Effector memory CD8-positive, alpha-beta T cell (primary cell): ENCODE measurements at places on chromosomes 7 and 10.

- no peak for DNase-seq
These were observed 110.6 kb downstream of the ZMIZ1 start for GRCh38 chr10:79179164-79179956.

DNA sequence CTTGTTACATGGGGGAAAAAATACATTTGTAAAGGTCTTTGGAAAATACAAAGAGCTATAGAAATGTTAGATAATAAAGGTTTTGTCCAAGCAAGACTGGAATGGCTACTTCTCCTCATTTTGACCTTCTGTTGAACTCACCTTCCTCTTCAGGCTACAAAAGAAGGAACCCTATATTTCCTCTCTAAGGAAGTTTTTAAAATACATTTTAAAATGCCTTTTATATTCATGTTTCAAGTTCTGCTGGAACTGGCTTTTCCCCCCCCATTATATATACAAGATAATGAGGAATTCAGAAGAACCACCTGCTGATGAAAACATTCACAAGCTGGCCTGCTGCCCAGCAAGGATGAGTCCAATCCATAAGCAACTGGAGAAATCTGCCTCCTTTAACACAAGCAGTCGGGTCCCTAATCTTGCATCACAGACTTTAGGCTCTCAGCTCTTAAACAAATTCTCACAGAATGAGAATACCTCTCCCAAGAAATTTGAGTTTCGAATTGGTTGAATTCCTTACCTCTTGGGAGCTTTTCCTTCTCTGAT is 44.6 kb downstream of the MTERF1 start:
- DNase-seq, result no peak

- DNase-seq, result no peak
These were observed 102.5 kb upstream of the SAMD8 start for GRCh38 chr10:75008952-75009351.

- no peak for DNase-seq
These were observed 55.8 kb downstream of the TSPAN15 start for GRCh38 chr10:69506834-69507713.

DNA sequence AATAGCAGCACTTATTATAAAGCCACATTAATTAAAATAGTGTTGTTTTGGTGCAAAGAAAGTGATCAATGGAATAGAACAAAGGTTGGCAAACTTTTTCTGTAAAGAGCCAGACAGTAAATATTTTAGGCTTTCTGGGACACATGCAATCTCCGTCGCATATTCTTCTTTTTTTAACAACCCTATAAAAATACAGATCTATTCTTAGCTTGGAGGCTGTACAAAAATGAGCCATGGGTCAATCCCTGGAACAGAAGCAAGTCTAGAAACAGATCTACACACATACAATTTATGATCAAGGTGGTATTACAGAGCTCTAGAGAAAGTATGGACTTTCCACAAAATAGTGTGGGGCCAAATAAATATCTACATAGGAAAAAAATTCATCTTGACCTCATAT is 71.8 kb downstream of the ARHGAP21 start:
- DNase-seq, result no peak

GRCh38 chr10:95500649-95501048 is 60.5 kb downstream of the SORBS1 start:
- no peak for DNase-seq

DNA sequence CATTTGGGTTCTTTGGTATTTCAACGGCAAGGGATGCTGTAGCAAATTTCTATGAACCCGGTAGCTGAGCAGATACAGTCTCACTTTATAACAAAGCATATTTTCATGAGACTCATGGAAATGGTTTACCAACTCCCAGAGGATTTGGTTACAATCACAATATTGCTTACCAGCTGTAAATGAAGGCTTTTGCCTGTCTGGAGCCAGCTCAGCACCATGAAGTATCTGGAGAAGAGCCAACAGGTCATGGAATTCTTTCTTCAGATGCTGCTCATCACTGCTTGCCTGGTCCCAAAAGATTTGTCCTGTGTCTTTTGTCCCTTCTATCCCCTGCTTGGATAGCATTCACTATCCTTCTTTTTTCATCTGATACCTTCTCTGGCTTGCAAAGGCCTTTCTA is 316.9 kb upstream of the PHYHIPL start:
- no peak for DNase-seq

GRCh38 chr7:28939367-28939766 is 18.8 kb downstream of the TRIL start:
- DNase-seq, result no peak

DNA sequence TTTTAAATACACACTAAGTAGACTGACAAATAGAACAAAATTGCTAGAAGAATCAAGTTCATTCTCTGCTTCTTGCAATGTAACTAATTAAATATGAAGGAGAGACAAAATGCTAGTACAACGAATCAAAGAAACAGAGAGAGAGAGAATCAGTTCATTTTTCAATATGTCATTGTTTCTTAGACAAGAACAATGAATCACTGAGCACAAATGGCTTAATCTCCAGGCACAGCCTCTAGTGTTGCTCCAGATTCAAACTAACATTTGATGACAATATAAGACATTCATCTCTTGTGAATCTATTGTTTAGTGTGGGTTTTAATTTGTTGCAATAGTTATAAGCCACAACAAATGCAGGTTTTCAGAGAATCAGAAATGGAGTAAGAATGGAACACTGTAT is 357.4 kb upstream of the TMEM229A start:
- no peak for DNase-seq

DNA sequence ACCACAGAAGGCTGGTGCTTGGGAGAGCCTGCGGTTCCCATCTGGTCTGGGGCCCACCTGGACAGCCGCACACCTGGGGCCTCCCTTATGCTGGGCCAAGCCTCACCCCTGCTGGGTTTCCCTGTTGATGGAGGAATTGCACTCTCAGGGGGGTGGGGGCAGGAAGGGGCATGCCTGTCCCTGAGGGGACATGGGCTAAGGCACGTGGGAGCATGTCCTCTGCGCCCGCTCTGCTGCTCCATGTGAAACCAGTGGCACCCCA is 43.4 kb downstream of the OAT start:
- no peak for DNase-seq

DNA sequence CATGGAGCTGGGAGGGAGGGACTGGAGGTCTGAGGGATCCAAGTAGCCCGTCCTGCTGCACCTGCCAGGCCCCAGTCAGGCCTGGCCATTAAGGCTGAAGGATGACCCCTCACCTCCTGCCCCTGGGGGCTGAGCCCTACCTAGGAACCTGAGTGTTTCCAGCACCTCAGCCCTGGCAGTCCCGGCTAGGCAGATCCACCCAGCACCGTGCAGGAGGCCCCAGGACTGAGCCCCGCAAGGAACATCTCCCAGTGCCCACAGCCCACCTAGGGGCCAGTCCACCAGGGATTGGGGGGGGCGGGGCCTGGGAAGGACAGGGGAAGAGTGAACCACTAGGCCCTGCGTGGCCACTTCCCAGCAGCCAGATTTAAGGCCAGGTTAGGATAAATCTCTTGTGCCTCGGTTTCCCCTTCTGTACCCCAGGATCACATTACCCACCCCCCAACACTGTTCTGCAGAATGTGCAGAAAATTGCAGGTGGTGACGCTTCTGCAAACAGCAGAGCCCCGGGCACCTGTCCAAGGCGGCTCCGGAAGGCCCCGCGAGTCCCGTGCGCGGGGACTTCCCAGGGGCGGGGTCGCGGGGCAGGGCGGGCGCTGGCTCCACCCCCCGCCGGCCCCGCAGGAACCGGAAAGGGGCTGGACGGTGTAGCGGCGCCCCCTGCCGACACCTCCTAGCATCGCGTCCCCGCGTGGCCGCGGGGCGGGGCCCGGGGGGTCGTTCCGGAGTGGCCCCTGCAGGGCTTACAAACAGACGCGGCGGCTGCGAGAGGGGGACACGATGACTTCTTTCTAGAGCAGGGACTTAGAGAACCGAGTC is 55.9 kb downstream of the PWWP2B start:
- peak; percentile 90 for DNase-seq

GRCh38 chr10:23968301-23968700 is 240.6 kb upstream of the KIAA1217 start:
- no peak for DNase-seq

DNA sequence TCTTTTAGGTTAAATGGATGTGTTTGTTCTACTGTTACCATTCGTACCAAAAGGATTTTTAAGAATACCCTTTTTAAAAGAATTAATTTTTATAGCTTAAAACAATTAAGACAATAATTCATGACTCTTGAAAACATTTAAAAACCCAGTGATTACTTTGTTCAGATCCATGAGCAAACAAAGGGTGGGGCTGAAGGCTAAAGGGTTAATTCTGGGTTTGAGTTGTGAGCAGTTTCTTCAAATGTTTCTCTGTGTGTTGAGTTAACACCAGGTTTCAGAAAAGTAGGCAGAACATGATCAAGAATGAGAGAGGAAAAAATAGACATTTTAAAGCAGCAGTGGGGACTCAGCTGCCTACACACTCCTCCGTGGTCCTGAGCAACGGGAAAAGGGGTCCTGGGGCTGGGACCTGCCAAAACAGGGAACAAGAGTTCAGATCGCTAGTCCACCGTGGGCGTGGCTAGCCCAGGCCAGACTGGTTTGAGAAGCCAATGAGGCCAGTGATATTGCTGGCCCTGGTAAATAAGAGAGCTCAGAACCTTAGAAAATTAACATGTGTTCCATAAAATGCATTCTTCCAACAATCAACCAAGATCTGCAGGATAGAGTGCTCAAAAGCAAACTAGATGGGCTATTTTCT is 14.9 kb upstream of the EZH2 start:
- DNase-seq, result no peak

DNA sequence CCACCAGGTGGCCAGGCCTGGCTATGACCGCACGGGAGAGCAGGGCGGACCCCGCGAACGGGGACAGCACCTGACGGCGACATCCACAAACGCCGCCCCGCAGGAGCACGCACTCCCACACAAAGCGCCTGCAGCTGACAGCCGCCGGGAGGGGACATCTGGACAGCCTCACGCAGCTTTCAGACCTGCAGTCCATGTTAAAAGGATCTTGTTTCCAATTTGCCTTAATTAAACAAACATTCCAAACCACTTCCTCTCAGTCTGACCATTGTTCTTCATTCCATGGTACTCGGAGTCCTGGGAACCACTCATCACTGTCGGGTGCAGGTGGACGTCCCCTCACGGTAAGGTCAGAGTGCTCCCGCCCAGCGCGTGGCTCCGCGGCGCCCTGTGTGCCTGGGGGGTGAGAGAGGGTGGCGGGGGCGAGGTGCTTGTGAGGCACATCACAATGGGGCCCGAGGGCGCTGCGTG is 5.9 kb upstream of the GPER1 start:
- DNase-seq, result no peak

GRCh38 chr10:77602913-77603533 is 34.6 kb downstream of the KCNMA1 start:
- no peak for DNase-seq

- DNase-seq, result peak; percentile 39
These were observed 644 bp downstream of the SORBS1 start for GRCh38 chr10:95560278-95561176.

- no peak for DNase-seq
These were observed 78.7 kb downstream of the CXCL12 start for GRCh38 chr10:44306147-44306710.

DNA sequence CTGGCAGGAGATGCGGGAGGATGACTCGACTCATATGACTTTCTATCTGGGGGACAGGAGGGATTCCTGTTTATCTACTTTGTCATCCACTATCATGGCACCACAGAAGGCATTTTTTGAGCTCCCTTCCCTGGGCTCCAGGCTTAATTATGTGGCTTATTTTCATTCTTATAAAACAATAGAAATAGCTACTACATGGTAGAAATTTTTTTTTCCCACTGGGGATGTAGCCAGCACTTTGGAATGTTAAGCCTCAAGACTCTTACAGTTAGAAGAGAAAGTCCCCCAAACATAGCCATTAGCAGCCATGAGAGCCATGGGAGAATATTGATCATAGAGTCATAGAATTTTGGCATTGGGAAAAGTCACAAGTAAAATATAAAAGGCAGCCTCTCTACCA is 14.6 kb upstream of the FAM180A start:
- DNase-seq, result no peak

- DNase-seq, result no peak
These were observed 68.1 kb upstream of the PAPSS2 start for GRCh38 chr10:87591589-87591886.

- DNase-seq, result no peak
These were observed 14.4 kb downstream of the ZNF33B start for GRCh38 chr10:42623929-42624328.

GRCh38 chr7:131443496-131443895 is 112.9 kb downstream of the PODXL start:
- DNase-seq, result no peak

GRCh38 chr10:659688-660141 is 29.8 kb downstream of the DIP2C start:
- DNase-seq, result no peak

DNA sequence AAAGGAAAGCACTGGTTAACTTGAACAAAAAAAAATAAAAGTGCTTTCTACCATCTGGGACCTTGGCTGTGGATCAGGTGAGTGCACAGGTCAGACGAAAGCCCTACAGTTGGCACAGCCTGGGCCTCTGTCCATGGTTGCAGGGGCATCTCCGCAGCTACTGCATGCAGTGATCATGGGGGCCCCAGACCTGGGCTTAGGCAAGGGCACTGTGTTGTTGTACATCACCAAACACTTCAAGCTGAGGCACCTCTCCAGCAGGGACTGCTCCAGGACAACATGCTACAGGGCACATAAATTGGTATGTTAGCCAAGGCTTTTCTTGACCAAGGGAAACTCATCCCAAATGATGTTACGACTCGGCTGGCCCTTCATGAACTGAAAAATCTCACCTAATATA is 23.5 kb downstream of the KLHL7 start:
- no peak for DNase-seq

GRCh38 chr7:36262309-36263094 is 109.4 kb downstream of the EEPD1 start:
- DNase-seq, result no peak

DNA sequence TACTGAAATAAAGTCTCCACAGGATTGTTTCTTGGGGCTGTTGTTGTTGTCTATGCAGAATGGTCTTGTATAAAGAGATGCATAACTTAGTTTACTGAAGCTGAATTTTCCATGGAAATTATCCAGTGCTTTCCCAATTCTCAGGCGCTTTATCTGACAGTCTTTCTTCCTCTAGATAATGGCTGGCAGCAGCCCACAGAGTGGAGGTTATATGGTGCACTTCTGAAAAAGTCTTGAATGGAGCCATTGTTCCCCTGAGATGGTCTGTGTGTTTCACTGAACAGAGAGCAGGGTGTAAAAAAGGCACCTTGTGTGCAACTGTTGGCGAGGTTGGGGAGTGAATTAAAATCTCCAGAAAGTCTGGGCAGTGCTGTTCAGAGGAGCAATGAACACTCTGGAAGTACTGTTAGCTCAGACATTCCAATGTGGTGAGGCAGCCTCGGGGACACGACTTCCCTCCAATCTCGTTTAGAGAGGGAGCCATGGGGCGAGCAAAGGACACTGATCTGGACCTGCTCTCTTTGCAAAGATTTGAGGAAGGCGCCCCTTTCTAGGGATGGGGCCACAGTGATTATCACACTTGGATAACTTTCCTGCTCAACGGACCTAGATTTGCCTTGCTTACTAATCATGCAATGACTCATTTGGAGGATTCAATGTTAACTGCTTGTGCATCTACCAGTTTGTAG is 2.0 kb upstream of the PLCE1 start:
- DNase-seq, result no peak

DNA sequence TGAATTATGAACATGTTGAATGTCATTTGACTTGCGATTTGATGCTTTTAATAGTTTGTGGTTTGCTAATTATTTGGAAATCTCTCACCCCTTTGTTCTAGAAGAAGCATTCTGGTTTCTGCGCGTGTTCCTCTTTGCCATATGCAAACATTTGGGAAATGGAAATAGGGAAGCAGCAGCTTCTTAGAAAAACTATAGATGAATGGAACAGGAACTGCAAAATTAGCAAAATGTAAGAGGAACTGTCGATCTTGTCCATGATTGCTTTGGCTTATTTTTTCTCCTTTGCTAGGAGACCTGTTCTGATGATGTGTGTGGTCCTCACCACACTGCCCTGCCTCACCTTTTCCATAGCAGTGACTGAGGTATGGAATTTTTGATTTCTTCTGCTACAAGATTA is 19.0 kb downstream of the TMEM236 start:
- DNase-seq, result no peak
